ENCODE measurements at places on chromosomes 4 and X. TPM values are rescaled to one million over a fixed set of nuclear protein-coding genes. Genes with fewer than 3 reads are reported as not detected.

Gene CXorf49B
- 0.40 TPM for polyA plus RNA-seq

Gene CSN1S1
- polyA plus RNA-seq, result 12.7 TPM

Gene PRDM8
- 0.48 TPM for polyA plus RNA-seq

Gene SERTM2
- not detected for polyA plus RNA-seq

Gene ARHGAP36
- polyA plus RNA-seq, result not detected

Gene SATL1
- not detected for polyA plus RNA-seq

Gene ANOS1
- 2.5 TPM for polyA plus RNA-seq

Gene PABPC1L2B
- polyA plus RNA-seq, result not detected

Gene SCRG1
- 0.67 TPM for polyA plus RNA-seq

Gene SPATA18
- 1.7 TPM for polyA plus RNA-seq

Gene ZNF732
- polyA plus RNA-seq, result 0.06 TPM

Gene XPNPEP2
- polyA plus RNA-seq, result 6.4 TPM

Gene KLB
- polyA plus RNA-seq, result 3.9 TPM

Gene FAT4
- polyA plus RNA-seq, result 0.54 TPM

Gene CFAP47
- polyA plus RNA-seq, result not detected

Gene PTPN13
- 15.5 TPM for polyA plus RNA-seq

Gene TASL
- polyA plus RNA-seq, result 0.10 TPM

Gene PNMA3
- 0.11 TPM for polyA plus RNA-seq

Gene IL3RA
- 19.0 TPM for polyA plus RNA-seq

Gene TMPRSS11F
- not detected for polyA plus RNA-seq

Gene TCEAL6
- polyA plus RNA-seq, result not detected

Gene CFI
- polyA plus RNA-seq, result 19.2 TPM

Gene LEF1
- polyA plus RNA-seq, result 1.7 TPM

Gene SOX3
- polyA plus RNA-seq, result not detected

Gene CNKSR2
- polyA plus RNA-seq, result 0.47 TPM

Gene UBA1
- polyA plus RNA-seq, result 80.0 TPM

Gene BMP3
- polyA plus RNA-seq, result 1.7 TPM

Gene AR
- 0.91 TPM for polyA plus RNA-seq

Gene TKTL1
- polyA plus RNA-seq, result 0.11 TPM

Gene PPP1R2C
- polyA plus RNA-seq, result not detected

Data from adipose tissue (tissue), 3 donors.